CD4-positive, alpha-beta T cell treated with Interleukin-6 at 100 ng/mL for 8 hours (primary cell): ENCODE measurements at places on chromosomes 11 and 22.
A peak's percentile ranks its signal among the peaks of the same experiment; 100 is the strongest.

DNA sequence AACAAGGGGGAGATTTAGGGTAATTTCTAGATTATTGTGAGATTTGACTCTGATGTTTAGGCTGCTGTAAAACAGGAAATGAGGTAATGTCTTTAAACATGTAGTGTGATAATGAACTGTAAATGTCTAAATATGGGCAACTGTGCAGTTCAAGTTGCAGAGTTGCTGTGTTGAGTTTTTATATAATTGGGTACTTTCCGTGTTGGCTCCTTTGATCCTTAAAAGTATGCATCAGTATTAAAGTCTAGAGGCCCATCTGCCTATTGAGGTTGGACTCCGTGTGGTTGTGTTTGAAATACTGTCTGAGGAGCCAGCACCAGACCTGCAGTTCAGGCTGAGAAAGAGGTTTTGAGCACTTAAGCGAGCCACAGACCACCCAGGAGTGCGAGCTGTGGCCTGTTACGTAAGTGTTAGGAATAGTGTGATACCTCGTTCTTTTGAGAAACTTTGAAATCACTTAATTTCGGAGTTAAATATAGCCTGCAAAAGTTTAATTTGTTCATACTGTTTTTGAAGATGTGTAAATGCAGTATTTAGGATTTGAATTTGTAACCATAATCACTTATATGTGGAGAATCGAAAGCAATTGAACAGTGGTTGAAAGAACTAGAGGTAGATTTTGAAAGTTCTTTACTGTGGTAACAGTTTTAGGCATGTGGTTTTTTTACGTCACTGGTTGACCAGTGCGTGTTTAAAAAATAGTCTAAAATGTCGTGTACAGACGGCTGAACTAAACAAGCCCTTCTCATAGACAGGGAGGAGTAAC lies 9.0 kb downstream of the FAM118A start:
- DNase-seq, result peak; percentile 54

DNA sequence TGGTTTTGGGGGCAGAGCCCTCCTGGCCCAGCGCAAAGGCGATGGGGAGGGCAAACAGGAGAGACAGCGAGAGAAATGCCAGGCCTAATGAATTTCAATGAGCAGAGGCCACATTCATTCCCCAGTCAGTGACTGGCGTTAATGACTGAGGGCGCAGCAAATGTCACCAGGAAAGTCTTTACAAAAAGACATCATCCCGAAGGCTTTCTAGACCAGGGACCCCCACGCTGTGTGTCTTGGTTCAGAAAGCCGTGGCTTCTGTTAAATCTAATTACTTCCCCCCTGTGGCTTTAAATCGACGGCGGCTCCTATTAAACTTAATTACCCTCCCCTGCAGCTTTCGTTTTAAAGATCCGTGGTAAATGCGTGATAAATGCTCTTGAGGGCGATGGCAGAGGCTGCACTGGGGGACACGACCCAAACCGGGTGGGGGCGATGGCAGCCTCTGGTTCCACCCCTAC lies 1.6 kb upstream of the FGF19 start:
- DNase-seq, result no peak

- no peak for DNase-seq
Observed at GRCh38 chr11:19025481-19026406, 34.8 kb downstream of the MRGPRX2 start.

DNA sequence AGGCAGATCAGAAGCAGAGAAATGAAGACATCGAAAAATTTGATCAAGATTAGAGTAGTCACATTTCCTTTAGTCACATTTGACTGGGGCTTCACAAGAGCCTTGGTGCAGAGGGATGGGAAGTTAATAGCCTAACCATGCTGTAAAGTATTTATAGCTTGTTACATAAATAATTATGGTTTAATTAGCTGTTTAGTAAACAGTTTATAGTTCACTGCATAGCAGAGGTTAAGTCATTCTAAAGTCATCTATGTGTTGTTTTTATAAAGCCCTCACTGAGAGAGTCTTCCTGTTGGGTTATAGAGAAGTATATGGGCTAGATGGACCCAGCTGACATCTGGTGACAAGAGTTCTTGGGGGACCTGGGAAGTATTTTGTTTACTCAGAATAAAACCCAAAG lies 47.1 kb downstream of the INSC start:
- DNase-seq, result no peak

- DNase-seq, result no peak
Observed at GRCh38 chr11:125464270-125464662, 31.8 kb downstream of the FEZ1 start.

DNA sequence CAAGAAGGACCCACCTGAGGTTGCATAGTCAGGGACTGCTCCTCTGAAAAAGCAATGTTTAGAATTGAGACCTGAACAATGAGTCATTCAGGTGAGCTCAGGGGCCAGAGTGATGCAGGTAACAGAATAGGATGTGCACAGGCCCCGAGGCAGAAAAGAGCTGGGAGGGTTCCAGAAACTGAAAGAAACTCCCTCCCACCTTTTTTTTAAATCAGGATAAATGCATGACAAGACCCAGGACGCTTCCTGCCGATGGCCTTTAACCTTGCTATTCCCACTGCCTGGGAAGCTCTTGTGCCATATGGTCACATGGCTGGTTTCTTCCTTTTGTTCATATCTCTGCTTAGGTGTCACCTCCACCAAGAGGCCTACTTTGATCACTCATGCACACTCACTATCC lies 214.2 kb upstream of the ZBED5 start:
- DNase-seq, result no peak

DNA sequence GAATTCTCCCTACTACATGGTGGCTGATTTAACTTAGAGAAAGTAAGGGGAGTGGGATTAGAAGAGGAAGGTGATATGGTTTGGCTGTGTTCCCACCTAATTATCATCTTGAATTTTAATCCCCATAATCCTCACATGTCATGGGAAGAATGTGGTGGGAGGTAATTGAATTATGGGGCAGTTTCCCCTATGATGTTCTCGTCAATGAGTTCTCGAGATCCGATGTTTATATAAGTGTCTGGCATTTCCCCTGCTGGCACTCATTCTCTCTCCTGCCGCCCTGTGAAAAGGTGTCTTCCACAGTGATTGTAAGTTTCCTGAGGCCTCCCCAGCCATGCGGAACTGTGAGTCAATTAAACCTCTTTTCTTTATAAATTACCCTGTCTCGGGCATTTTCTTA lies 169.3 kb downstream of the CASP12 start:
- no peak for DNase-seq

DNA sequence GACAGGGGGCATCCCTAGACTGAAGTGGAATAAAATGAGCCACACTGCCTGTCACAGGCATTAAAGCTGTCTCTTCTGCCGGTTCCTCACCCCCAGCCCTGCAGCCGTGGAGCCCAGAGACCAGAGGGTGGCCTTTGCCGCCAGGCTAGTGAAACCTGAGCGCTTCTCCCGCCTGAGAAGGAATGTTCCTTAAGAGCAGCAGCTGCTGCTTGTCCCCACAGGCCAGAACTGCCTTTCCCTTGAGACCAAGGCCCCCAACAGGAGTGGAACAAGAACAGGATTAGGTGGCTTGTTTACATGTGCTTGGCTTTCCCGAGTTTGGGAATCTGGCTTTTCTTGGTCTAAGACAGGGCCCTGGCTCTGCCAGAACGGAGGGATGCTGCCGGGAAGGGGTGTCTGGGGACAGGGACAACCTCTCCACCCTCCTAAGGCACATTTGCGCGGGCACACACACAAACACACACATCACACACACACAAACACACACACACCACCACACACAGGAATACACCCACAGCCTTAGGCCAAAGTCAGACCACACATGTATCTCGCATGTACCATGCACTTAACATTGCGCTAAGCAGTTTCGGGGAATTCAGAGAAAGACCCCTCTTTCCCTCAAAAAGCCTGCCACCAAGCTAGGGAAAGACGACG lies 91.8 kb downstream of the FEZ1 start:
- no peak for DNase-seq

GRCh38 chr11:66604155-66604554 lies 11.2 kb downstream of the CCS start:
- DNase-seq, result no peak

DNA sequence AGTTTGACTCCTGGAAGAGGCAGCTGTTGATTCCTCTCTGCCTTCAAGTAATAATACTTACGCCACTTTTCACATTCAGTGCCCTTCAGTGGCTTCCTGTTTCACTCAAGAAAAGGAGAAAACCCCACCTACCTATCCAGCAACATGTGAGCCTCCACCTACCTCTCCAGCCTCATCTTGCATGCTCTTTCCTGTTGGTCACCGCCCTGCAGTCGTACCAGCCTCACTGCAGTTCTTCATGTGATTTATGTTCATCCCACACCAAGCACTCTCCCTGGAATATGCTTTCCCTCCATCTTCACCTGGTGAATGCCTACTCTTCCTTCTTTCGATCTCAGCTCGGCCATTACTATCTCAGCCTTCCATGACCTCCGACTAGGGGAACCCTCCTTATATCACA lies 21.8 kb upstream of the YWHAH start:
- no peak for DNase-seq

DNA sequence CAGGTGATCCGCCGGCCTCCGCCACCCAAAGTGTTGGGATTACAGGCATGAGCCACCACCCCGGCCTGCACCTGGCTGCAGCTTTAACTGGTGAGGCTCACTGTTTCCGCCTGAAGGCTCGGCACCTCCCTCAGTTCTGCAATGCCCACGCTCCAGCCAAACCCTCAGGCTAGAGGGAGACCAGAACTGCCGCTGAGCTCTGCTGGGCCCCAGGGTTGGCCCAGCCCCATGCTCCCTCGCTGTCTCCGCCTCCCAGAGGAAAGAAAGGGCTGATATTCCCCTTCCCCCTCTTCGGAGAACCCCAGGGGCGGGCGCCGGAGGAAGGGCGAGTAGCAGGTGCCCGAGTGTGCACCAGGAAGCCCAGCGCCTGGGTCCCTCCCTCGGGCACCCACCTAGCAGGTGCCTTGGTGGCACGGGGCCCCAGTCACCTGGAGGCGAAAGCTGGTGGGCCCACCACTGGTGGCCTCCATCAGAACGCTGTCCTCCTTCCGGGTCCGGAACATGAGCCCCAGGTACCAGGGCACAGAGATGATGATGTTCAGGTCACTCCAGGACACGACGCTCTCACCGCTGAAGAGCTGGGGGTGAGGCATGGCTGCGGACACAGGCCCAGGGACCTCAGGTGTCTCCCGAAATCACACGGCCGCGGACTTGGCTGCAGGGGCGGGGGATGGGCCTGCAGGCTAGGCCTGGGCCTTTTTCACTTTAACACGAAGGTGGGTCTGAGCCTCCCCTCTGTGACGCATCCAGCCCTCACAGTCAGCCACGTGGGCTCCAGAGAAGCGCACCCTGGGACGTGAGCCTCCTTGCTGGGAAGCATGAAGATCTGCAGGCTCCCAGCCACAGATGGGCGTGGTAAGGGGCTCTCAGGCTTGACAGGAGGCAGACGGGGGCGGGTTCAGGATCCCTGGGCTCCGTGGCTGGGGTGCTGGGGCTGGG lies 73.3 kb downstream of the TRMU start:
- no peak for DNase-seq

GRCh38 chr11:90204832-90205646 lies 17.8 kb downstream of the CHORDC1 start:
- peak; percentile 38 for DNase-seq

DNA sequence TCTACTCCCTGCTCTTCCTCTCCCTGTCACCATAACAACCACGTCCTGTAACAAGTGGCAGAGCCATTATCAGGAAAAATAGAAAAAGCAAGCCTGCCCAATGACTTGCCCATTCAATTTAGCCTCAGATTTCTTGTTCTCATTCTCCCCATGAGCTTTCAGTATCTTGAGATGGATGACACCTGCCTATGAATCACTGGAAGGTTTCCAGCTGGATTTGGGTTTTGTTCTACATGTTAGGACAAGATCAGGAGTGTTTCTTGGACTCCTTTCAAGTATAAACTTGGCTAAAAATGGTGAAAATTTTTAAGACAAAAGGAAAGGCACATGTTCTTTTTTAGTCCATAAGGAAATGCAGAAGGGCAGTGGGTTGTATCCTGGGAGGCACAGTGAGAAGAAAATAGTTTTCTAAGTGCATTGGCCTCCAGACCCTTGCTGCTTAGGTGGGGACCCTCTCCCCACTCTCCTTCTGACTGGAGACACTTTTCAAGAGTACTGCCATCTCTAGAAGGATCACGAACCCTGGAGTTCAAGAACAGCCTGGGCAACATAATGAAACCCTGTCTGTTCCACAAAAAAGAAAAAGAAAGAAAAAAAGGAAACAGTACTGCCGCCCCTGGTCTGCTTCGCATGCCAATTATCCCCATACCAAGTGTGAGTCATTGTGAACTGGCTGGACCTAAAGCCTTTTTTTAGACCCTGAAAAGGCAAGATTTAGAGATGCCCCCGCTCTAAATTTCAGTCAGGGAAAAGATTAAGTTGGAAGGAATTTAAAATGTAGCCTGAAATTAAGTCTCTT lies 51.0 kb downstream of the MTNR1B start:
- DNase-seq, result no peak

- DNase-seq, result no peak
Observed at GRCh38 chr22:31995807-31996206, 47.3 kb upstream of the SLC5A1 start.

GRCh38 chr11:111297696-111298095 lies 650 bp upstream of the POU2AF3 start:
- no peak for DNase-seq

DNA sequence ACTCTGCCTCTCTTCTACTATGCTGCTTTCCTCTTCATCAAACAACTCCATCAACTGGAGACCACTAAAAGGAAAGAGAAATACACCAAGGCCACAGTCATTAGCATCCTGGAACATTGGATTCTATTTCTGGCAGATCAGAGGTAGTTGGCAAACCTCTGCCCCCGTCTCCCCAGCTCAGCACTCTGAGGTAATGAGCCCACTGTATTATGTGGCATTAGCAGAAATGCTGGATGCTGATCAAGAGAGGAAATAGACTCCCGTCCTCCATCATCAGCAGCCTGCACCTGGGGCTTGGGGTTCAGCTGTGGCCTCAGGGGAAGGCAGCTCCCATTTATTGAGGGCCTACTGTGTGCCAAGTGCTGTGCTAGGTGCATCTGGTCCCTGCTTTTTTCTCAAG lies 9.0 kb upstream of the RASD2 start:
- DNase-seq, result no peak

- DNase-seq, result no peak
Observed at GRCh38 chr11:45319077-45319476, 32.9 kb upstream of the SYT13 start.

DNA sequence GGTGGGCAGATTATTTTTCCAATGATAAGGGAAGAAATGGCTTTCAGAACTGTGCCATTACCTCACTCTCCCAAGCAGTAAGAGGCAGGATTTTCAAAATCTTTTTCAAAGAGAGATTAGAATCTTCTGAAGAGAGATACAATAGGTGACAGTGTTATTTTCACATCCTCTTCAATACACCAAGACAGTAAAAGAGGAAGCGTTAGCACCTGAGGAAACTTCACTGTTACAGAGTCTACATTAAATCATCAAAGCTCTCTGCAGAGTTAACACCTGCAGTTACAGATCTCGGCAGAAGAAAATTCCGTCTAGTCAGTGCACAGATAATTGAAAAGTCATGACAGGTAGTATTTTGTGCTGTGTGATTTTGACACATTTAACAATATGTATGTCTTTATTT lies 144.9 kb downstream of the PGR start:
- DNase-seq, result no peak
